K562 (cell line): ENCODE measurements at places on chromosomes 7 and 10. TPM values are rescaled to one million over a fixed set of nuclear protein-coding genes. Genes with fewer than 3 reads are reported as not detected.

- DNase-seq, result no peak
- H3K27me3 ChIP-seq, result no peaks in the 10 kb centered on the region
- H3K27ac ChIP-seq, result no peak overlapping the region
Observed at GRCh38 chr7:21020667-21021066, 234.0 kb upstream of the SP8 start.

- H3K4me3 ChIP-seq, result no peak overlapping the region
- no peaks in the 10 kb centered on the region for H3K36me3 ChIP-seq
- no peaks in the 10 kb centered on the region for H3K27me3 ChIP-seq
Observed at GRCh38 chr7:78691584-78691983, 761.9 kb downstream of the MAGI2 start.

GRCh38 chr7:135789956-135790355 is 41.3 kb upstream of the FAM180A start:
- H3K4me3 ChIP-seq, result no peak overlapping the region
- no peaks in the 10 kb centered on the region for H3K4me1 ChIP-seq
- no peak for DNase-seq
- H3K27me3 ChIP-seq, result peaks cover 46% of the 10 kb centered on the region
- no peaks in the 10 kb centered on the region for H3K36me3 ChIP-seq

GRCh38 chr7:23530405-23530804 is 1.4 kb downstream of the TRA2A start:
- DNase-seq, result no peak
- H3K4me1 ChIP-seq, result peaks cover 16% of the 10 kb centered on the region; the same call in 2 of the 3 replicates
- H3K4me3 ChIP-seq, result peak overlapping the region; percentile 78
- H3K27me3 ChIP-seq, result no peaks in the 10 kb centered on the region

The LRMDA gene
- not detected in 2 replicates for polyA plus RNA-seq
